ENCODE measurements at places on chromosomes 6 and 20.

- DNase-seq = no peak
Measured at GRCh38 chr6:20509212-20509611, 25.0 kb upstream of the CDKAL1 start.

GRCh38 chr20:33393609-33394008 is 7.7 kb downstream of the CDK5RAP1 start:
- no peak for DNase-seq

- no peak for DNase-seq
Measured at GRCh38 chr20:35135867-35136586, 11.1 kb downstream of the EDEM2 start.

GRCh38 chr6:150631283-150631983 is 31.7 kb downstream of the PLEKHG1 start:
- DNase-seq = no peak

GRCh38 chr20:21433329-21433890 is 36.1 kb upstream of the NKX2-4 start:
- DNase-seq = no peak

Measured in HEK293T (cell line).